Astrocyte of the spinal cord (primary cell): ENCODE measurements at places on chromosomes 11 and 22.
A peak's percentile ranks its signal among the peaks of the same experiment; 100 is the strongest.

- DNase-seq: no peak
Measured at GRCh38 chr11:64208086-64208795, 1.7 kb downstream of the FERMT3 start.

- DNase-seq: no peak
Measured at GRCh38 chr11:126338346-126339055, 17.0 kb upstream of the ST3GAL4 start.

DNA sequence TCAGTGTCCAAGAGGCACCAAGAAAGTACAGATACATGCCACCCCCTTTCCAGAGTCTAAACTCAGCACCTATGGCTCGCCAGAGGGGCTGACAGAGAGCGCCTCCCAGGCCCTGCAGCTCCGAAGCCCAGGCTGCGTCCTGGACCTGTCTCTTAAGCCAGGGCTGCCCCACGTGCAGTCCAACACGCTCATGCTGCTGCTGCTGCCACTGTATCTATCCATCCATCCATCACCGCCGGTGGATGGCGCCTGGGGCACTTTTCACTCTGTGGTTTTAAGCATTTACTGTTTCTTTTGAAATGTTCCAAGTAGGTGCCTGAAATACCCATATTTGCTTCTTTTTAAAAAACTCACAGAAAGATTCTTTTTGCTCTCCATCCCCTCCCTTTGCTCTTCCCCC is 41.8 kb downstream of the MACROD1 start:
- DNase-seq: no peak

DNA sequence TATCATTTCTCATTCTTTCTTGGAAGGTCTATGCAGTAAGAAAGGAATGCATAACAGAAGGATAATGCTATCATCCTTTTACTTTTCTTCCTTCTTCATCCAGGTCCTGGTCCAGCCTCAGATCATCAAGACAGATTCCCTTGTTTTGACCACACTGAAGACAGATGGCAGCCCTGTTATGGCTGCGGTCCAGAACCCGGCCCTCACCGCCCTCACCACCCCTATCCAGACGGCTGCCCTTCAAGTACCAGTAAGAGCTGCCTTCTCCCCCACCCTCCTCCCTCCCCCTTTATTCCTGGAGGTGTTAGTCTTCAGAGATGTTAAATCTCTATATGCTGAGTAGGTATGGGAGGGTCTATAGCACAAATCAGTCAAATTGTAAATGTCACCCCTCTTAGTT is 37.9 kb downstream of the SREBF2 start:
- DNase-seq: no peak

- peak; percentile 70 for DNase-seq
Measured at GRCh38 chr11:46889689-46890475, 28.5 kb downstream of the LRP4 start.

DNA sequence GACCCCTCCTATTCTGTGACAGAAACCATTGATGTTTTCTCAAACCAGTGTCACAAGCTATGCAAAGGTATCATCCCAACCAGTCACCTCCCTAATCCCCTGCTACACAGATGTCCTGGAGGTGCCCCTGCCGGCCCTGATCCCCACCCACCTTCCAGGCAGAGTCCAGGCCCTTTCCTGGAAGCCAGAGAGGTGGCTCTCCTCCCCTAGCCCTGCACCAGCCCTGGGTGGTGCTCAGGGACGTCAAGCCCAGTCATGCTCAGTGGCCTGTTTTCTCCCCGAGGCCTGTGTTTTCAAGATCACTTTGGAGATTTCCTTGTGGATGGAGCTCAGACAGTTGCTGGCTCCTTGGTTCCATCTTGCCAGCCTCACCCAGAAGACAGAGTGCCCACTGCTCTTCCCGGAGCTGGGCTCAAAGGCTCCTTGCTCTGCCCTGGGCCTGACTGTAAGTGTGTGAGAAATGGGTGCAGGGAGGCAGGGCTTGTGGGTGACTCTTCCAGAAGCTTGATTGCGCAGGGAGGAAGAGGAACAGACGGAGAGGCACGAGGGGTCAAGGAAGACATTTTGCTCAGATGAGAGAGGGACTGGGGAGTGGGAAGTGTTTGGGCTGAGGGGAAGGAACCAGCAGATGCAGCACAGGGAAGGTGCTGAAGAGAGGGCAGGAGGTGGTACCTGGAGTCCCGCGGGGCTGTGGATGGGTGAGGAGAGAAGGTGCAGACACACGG is 11.3 kb downstream of the P2RY6 start:
- no peak for DNase-seq

- DNase-seq: no peak
Measured at GRCh38 chr22:49021131-49021925, 806.3 kb downstream of the BRD1 start.

DNA sequence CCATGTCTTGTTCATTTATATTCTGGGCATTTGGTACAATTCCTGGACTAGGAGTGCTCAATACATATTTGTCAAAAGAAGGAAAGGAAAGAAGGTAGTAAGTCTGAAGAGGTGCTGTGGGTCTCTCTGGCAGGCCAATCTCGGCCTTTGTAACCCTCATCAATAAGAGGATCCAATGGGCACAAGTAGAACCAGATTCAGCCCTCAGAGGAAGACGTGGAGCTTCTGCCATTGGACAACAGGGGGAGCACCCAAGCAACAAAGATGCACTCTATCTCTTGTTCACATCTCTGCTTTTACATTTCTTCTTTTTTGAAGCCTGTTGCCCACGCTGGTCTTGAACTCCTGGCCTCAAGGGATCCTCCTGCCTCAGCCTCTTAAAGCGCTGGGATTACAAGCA is 2.2 kb upstream of the VPS11 start:
- DNase-seq: peak; percentile 35

- DNase-seq: no peak
Measured at GRCh38 chr11:130516554-130517505, 68.4 kb downstream of the ADAMTS15 start.

- peak; percentile 64 for DNase-seq
Measured at GRCh38 chr22:20437613-20438426, at the start of gene SCARF2. TSS of gene SCARF2 (minus strand) at chr22:20437825. CDS start at chr22:20437754, 71 bp downstream.

DNA sequence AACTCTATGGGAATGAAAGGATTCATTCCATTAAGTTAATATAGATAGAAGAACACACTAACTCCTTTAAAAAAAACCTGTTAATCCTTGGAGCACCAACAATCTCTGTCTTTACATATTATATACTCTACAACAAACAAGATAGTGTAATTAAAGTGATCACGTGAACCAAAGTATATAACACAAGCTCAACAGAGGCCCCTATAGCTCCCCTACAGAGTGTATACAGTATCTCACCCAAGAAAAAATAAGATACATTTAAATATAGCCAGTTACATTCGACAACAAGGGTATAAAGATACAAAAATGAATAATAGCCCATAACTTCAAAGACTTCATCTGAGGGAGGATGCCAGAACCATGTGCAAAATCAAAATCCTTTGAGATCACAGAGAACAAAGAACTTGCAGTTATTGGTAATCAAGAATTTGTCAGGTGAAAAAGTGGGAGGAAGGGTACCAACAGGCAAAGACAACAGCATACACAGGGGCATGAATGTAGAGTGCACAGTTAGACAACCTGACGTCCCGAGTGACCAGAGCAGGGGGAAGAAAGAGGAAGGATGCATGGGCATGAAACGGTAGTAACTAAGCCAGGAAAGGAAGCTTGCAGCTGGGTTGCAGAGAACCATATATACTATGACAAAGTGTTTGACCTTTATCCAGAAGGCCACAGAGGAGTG is 4.7 kb downstream of the FCHSD2 start:
- DNase-seq: no peak

DNA sequence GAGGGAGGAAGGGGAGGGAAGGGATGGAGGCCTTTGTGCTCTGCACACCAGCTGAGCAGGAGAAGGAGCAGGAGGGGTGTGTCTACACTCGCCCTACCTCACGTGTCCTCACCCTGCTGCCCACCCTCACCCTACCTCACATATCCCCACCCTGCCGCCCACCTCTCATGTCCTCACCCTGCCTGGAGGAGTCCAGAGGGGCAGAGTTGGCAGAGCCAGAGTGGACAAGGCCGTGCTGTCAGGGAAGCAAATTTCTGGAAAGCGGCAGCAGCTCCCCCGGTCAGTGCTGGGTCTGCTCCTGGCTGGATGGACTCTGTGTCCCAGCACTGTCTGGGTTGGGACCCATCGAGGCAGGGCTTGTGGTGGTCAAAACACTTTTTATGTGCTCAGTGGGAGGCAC is 799.6 kb downstream of the BRD1 start:
- no peak for DNase-seq

GRCh38 chr11:108790501-108791299 is 125.8 kb downstream of the DDX10 start:
- no peak for DNase-seq

- DNase-seq: no peak
Measured at GRCh38 chr11:79168530-79169110, 272.2 kb downstream of the TENM4 start.

GRCh38 chr11:57244911-57245310 is 7.9 kb upstream of the APLNR start:
- no peak for DNase-seq

GRCh38 chr11:103585911-103586310 is 450.5 kb upstream of the DDI1 start:
- DNase-seq: no peak

- DNase-seq: no peak
Measured at GRCh38 chr11:19694796-19695345, 17.8 kb upstream of the NAV2 start.

- DNase-seq: peak; percentile 20
Measured at GRCh38 chr11:88292171-88292843, 45.2 kb downstream of the CTSC start.

GRCh38 chr11:27350511-27350910 is 12.5 kb downstream of the CCDC34 start:
- peak; percentile 8 for DNase-seq

- no peak for DNase-seq
Measured at GRCh38 chr11:112223121-112223520, 3.1 kb upstream of the PTS start.

DNA sequence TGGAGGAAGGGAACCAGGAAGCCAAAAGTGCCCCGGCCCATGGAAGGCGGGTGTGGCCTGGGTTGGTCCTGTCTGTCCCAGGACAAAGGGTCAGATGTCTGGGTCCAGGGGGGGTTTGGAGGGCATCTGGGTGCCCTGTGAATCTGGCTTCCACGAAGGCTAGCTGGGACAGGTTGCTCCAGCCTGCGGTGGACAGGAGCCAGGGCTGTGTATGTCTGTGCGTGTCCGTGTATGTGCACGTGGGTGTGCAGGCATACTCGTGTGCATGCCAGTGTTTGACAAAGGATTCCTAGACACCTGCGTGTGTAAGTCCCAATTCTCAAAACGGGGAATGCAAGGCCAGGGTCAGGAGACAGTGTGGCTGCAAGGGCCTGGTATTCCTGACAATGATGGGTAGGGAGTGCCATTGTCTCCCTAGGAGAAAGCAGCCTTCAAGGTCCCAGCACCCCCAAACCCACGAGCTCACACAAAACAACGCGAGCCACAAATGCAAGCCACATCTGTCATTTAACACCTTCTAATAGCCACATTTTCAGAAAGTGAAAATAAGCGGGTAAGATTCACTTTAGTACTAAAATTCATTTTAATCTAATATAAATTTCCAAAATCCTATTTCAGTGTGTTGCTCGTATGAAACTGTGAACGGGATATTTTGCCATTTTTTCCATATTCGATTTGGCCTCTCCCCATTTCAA is 78.4 kb upstream of the WNT7B start:
- DNase-seq: peak; percentile 18

GRCh38 chr11:15059132-15059915 is 14.1 kb upstream of the CALCB start:
- DNase-seq: no peak

- DNase-seq: no peak
Measured at GRCh38 chr11:64007629-64008282, 21.5 kb downstream of the OTUB1 start.

GRCh38 chr22:27984001-27984695 is 65.1 kb upstream of the PITPNB start:
- DNase-seq: no peak

- no peak for DNase-seq
Measured at GRCh38 chr22:39229688-39230260, 15.0 kb downstream of the PDGFB start.

DNA sequence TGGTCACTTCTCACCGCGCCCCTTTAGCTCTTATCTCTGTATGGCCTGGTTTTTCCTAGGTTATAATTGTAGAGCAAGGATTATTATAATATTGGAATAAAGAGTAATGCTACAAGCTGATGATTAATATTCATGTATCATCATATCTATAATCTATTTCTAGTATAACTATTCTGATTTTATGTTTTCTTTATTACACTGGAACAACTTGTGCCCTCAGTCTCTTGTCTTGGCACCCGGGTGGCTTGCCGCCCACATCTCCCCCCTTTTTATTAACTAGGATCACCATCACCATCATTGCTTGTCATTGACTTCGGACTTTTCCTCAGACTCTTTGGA is 11.0 kb downstream of the OR52K1 start:
- DNase-seq: no peak

GRCh38 chr11:11574373-11575287 is 47.2 kb downstream of the GALNT18 start:
- DNase-seq: no peak

- DNase-seq: no peak
Measured at GRCh38 chr22:49999063-49999945, 13.3 kb downstream of the IL17REL start.

DNA sequence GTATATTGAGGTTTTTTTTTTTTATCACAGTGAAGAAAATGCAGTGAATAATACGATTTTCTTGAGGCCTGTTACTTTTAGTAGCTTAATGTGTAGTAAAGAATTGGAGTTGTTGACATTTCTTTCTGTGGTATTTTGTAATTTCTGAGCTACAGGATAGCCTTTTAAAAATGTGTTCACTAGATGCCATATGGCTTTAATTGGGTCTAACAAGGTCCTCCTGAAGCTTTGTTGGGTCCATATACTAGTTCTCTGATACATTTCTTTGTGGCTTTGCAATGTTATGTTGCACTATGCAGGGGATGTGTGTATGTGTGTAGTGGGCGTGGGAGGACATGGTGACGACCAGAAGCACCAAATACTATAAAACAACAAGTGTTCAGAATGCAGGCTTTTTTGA is 25.1 kb downstream of the FBXO7 start:
- DNase-seq: no peak

GRCh38 chr11:25423436-25424199 is 908.3 kb upstream of the ANO3 start:
- DNase-seq: peak; percentile 60
